Stimulated activated CD8-positive, alpha-beta memory T cell treated with anti-CD3 and anti-CD28 coated beads, Interleukin-2, amount 100 ng/mL, for 1 hour (primary cell): ENCODE measurements at places on chromosomes 7 and 10.

GRCh38 chr10:13834581-13835286 lies 248.0 kb downstream of the PRPF18 start:
- DNase-seq, result no peak

GRCh38 chr7:123999703-124000102 lies 33.2 kb downstream of the TMEM229A start:
- DNase-seq, result no peak

DNA sequence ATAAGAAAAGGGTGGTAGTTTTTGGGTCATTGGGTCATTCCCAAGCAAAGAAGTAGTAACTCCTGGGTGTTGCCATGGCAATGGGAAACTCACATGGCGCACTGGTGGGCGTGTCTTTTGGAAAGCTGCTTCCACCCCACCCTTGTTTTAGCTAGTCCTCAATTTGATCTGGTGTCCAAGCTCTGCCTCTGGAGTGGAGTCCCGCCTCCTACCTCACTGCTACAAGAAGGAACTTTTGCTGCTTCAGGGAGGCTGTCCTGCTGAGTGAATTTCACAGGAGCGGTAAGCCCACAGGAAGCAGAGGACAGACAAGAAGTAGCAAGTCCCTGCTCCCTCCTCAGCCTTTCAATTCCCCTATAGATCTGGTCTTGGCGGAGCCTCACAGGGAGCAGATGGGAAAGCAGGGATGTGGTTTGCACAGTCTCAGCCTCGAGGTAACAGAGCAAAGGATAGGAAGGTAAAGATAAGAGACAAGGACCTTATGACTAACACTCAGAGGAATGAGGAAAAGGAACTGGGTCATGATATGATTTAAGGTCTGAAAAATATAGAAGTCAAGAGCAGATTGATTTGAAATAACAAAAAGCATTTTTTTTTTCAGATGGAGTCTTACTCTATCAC lies 700.3 kb downstream of the TNS3 start:
- DNase-seq, result no peak

GRCh38 chr10:86113501-86113900 lies 253.1 kb downstream of the GRID1 start:
- no peak for DNase-seq

DNA sequence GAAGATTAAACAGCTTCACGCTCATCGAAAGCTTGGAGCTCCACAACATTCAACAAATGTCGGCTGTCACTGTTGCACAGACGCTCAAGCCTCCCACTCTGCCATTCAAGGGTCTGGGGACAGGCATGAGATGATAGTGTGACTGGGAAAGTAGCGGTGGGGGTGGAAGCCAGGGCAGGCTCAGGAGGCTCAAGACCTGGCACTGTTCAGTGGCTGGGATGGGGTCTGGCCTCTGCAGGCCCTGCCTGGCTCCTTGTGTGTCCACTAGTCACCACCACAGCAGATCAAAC lies 13.5 kb upstream of the GTPBP4 start:
- no peak for DNase-seq
